Activated effector memory CD4-positive, alpha-beta T cell treated with anti-CD3 and anti-CD28 coated beads, Interleukin-2, amount 50 U/mL, for 16 hours (primary cell): ENCODE measurements at places on chromosomes 12 and 14.

DNA sequence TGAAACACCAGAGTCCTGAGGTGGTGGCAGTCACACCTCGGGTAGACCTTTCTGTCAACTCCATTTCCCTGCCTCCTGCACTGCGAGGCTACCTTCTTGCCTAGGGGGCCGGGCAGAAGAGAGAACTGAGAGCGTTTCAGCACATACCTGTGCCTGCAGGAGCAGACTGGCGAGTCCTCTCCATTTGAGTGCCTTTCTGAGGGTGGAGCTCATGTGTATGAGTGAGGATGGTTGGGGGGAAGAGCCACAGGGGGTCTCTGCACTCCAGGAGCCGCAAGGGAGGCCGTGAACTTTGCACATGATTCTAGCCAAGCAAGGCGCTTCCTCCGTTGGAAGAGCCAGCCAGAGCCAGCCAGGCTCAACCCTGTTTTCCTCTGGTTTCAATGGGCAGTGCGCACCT lies 31.0 kb upstream of the CCND2 start:
- DNase-seq, result no peak

GRCh38 chr12:103851127-103851526 lies 10.1 kb upstream of the NT5DC3 start:
- no peak for DNase-seq

- DNase-seq, result no peak
Measured at GRCh38 chr14:100775351-100775830, 48.7 kb downstream of the DLK1 start.

DNA sequence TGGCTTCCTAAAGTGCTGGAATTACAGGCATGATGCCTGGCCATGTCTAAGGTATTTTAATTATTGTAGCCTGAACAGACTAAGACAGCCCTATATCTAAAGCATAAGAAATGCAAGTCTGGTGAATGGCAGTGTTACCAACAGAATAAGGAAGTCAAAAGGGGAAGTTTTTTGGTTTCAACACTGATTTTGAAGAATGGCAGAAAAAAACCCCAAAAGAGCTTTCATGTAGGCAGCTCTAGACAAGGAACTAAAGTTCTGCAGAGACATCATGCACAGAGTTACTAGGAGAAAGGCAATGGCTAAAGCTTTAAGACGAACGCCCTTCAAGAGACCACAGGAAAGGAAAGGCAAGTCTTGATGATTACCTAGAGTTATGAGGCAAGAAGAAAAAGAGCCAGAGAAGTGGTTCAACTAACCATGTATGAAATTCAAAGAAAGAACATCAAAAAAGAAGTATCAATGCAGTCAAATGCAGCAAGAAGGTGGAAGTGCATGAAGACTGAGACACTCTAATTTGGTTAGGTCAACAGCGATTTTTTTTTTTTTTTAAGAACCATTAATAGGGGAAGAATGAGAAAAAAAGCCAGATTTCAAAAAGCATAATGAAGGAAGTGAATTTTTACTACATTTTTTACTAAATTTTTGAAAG lies 50.8 kb downstream of the RPS6KA5 start:
- DNase-seq, result no peak

DNA sequence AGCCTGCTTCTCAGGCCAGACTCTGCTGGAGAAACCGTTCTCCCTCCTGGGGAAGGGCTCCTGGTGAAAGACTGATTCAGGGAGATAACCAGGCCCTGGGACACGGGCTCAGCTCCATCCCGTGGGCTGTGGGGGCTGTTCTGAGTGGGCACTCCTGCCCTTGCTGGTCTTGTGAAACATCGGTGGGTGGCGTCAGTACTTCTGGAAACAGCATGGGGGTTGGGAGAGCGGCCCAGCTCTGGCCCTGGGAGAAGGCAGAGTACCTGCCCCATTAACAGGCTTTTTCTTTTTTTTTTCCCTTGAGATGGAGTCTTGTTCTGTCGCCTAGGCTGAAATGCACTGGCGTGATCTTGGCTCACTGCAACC lies 786 bp downstream of the SLC25A47 start:
- no peak for DNase-seq
